Fibroblast of upper back skin (primary cell): ENCODE measurements at places on chromosomes 5 and 9.

GRCh38 chr9:105419816-105420597 lies 27.8 kb upstream of the FSD1L start:
- no peak for DNase-seq

GRCh38 chr9:126341902-126342301 lies 15.3 kb downstream of the MVB12B start:
- DNase-seq = no peak

DNA sequence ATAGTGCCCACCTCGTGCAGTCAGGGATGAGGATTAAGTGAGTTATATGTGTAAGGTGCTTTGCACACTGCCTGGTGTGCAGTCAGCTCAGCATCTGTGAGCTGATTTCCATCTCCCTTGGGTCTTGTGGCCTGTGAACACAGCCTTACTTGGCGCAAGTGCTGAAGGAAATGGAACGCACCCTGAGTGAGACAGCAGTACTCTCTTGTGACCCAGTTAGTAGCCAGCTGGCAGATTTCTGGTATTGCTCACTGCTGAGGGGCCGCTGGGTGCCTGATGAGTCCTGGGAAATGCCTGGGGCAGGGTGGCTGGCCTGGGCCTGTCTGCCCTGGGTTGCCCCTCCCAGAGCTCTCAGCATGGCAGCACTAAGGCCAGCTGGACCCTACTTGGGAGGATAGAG lies 90.9 kb upstream of the BOD1 start:
- peak; percentile 62 for DNase-seq

GRCh38 chr9:3682186-3682585 lies 156.4 kb upstream of the RFX3 start:
- no peak for DNase-seq

DNA sequence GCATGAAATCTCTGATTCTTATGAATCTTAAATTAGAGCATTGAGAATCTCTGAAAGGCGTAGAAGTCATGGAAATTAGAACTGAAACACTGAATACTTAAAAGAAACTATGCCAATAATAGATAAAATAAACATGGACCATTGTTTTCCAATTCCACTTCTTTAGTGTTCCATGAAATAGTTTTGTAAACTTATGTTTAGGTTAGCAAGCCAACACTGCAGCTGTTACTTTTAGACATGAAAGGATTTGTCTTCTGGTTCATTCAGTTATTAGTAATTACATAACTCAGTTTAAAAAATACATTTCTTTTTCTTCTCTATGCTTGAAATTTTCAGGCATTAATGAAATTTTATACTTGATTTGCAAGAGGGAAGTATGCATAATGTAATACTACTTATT lies 733.4 kb upstream of the NUDT12 start:
- no peak for DNase-seq

- DNase-seq = no peak
Measured at GRCh38 chr5:28215091-28215490, 1176.7 kb upstream of the CDH9 start.

DNA sequence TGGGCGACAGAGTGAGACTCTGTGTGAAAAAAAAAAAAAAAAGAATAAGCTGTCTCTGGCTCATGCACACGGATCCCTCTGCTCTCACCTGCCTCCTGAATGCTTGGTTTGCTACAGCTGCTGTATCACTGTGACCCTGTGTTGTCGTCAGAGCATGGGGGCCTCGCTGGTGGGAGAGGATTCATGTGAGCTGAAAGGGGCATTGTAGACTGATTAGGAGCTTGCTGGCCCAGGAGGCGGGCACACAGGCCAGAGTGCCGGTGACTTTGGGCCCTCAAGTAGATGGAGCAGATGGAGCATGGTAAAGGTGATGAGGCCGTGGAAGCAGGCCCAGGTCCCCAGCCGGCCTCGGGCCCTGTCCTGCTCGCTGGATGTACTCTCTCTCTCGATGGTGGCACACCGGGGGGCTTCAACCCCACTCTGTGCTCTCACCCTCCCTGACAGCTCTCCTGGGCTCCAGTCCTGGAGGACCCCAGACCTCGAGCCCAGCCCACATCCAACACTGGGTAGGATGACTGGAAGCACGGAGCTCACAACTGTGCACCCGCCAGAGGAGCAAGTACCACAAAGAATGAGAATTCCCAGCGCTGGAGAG lies 7.1 kb downstream of the FLT4 start:
- DNase-seq = no peak

DNA sequence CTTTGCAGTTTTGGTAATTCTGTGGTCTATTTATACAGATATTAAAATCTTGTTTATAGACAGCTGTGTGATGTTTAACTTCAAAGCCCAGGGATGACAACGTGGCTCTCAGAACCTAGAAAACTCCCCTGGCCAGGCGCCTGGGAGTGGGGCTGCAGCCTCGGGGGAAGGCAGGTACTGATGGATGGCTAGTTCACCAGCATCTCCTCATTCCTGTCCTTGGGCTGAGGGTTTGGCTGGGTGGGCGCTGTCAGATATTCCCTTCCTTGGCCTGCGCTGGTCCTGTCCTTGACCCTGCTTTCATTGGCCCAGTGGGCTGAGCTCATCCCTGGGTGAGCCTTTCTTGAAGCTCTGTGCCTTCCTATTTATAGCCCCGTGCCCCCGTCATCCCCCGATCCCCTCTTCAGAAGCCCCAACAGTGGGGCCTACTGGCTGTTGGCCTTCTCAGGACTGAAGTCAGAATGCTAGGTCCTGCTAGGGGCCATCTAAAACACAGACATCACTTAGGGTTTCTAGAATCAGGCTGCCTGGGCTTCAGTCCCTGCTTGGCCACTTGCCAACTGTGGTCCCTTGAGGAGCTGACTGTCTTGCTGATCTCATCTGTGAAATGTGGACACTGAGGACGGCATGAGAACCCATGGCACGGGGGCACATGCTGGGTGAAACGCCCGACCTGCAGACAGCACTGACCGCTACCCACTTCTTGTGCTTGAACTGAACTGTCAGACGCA lies 20.9 kb downstream of the SH3GLB2 start:
- no peak for DNase-seq

GRCh38 chr5:159207686-159208513 lies 1.5 kb downstream of the RNF145 start:
- DNase-seq = peak; percentile 87

GRCh38 chr9:116868201-116868600 lies 181.1 kb downstream of the TRIM32 start:
- no peak for DNase-seq

DNA sequence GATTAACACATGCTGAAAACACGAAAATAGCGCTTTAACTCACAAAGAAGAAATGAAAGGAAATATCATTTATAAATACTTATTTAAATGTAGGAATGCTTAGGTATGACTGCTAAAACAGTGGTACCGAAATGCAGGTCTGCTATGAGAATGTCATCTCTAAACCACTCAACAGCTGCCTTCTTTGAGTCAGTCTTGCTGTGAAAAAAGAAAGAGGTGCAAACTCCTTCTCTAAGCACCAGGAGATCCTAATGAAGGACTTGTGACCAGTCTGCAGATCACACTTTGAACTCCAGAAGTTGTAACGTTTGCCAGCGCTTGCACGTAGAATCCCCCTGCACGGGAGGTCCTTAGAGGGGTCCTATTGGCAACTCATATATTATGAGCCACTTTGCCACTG lies 86.6 kb downstream of the TRIO start:
- DNase-seq = no peak

GRCh38 chr5:160500786-160501779 lies 79.4 kb downstream of the PTTG1 start:
- DNase-seq = no peak

- no peak for DNase-seq
Measured at GRCh38 chr9:18384066-18384465, 89.9 kb upstream of the ADAMTSL1 start.

DNA sequence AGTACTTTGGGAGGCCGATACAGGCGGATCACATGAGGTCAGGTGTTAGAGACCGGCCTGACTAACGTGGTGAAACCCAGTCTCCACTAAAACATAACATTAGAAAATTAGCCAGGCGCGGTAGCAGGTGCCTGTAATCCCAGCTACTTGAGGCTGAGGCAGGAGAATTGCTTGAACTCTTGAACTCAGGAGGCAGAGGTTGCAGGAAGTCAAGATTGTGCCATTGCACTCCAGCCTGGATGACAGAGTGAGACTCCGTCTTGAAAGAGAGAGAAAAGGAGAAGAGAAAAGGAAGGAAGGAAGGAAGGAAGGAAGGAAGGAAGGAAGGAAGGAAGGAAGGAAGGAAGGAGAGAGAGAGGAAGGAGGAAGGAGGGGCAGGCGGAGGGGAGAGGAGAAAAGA lies 45.1 kb downstream of the MYO10 start:
- no peak for DNase-seq

- no peak for DNase-seq
Measured at GRCh38 chr9:103625161-103625804, 468.8 kb upstream of the SMC2 start.

DNA sequence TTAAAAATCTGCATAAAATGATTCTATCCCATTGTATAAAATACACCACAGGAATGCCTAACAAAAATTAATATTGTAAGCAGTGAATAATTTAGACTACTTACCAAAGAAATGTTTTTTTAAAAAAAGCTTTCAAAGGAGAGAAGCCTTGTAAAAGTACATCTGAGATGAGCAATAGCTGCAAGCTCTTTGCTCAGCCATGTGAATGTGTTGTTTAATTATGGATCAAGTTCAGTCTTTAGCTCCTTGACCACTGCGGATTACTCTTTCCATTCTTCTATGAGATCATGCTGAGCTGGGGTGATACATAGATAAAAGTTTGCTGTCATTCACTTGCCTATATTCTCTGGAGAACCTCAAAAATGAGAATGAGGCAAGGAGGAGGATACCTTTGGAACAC lies 782.4 kb upstream of the ZNF608 start:
- no peak for DNase-seq

DNA sequence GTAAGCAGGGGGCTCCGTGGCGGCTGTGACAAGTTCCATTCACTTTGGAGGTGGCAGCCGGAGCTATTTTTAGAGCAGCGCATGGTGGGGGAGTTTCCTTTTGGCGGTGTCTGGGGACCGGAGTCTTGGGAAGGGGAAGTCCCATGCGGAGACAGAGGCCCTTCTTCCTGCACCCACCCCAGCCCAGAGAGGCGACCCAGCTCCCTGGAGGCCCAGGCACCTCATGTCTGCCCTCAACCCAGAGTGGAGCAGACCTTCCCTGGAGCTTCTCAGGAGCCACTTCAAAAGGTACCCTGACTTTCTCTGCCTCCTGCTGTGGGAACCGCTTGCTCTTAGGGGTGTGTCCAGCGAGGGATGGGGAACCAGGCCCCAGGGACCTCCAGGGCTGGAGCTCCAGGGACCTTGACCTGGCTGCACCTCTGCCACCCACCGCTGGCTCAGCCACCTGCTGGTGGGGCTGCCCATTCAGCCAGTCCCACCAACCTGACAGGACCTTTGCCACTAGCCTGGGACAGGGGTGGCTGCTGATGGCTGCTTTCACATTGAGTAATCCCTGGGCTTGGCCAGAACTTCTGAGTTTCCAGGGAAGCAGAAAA lies 34.1 kb downstream of the NEK6 start:
- DNase-seq = no peak

DNA sequence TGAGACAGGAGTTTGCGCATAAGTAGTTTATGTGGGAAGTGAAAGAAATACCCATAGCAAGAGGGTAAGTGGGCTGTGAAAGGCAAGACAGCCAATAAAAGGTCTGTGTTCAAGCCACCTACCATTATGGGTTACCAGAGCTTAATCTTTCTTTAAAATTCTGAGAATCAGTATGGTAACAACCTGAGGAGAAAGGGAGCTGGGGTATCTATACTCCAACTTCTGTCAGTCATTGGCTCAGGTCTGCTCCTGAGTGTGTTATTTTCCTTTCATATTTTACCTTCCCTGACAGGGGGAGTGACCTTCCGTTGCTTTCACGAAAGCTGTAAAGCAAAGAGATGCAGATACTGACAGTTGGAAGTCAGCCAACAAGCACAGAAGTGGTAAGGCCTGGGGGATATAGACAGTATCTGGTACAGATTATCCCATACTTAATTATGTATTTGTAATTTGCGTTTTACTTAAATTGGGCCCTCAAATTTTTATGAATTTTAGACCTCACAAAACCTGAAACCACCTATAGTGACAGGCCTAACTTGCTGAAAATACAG lies 233.4 kb downstream of the RAB3C start:
- DNase-seq = no peak

GRCh38 chr5:51495672-51496071 lies 112.4 kb downstream of the ISL1 start:
- DNase-seq = peak; percentile 75

DNA sequence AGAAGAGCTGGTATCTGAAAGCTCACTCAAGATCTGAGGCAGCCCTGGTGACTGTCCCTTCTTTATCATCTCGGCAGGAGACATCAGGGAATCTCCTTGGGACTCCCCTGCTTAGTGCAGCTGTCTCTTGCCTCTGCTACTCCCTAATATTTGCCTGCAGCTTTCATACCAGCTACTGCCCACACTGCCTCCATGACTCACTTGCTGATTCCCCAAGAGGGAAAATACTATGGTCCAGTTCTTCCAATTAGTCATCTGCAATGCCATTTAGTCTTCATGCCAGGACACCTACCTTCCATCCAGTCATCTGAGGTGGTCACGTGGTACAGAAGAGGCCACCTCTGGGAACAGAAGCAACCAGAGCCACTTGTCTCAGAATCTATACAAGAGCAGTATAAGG lies 270.8 kb downstream of the NTRK2 start:
- no peak for DNase-seq

DNA sequence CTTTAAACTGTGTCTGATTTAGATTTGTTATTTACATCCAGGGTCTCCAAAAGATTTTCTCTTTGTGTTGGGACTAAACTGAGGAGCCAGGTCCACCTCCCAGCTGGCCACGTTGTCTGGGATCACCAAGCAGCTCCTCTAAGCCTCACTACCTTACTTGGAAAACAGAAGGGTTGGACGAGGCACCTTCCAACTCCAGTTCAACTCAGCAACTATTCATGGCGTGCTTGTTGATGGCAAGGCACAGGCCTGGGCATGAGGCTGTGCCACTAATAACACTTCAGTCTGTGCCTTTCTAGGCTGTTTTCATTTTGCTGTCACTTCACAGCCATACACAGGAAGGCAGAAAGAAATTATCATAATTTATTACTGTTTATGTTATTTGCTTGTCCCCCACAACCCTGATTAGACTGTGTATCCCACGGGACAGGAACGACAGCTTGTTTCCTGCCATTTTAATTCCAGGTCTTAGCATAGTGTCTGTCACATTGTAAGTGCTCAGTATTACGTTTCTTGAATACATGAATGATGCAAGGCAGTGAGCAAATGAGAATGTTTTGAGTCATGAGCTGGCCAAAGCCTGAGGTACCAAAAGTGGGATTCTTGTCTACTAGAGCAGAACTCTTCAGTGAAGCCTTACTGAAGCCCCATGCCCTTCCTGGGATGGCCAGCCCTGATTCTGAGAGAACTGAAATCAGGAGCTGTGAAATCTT lies 125.8 kb downstream of the GALNT10 start:
- DNase-seq = no peak

- DNase-seq = peak; percentile 59
Measured at GRCh38 chr5:9104571-9105339, 441.1 kb downstream of the SEMA5A start.

DNA sequence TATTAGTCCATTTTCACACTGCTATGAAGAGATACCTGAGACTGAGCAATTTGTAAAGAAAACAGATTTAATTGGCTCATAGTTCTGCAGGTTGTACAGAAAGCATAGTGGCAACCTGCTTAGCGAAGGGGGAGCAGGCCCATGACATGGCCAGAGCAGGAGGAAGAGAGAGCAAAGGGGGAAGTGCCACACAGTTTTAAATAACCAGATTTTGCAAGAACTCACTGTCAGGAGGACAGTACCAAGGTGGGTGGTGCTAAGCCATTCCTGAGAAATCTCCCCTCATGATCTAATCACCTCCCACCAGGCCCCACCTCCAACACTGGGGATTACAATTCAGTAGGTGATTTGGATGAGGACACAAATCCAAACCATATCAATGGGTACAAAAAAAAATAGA lies 16.8 kb upstream of the PCSK5 start:
- no peak for DNase-seq

GRCh38 chr5:178204935-178205748 lies 809 bp downstream of the HNRNPAB start:
- peak; percentile 67 for DNase-seq
